Ecto neural progenitor cell (in vitro differentiated cells): ENCODE measurements at places on chromosomes 1 and 21.
A peak's percentile ranks its signal among the peaks of the same experiment; 100 is the strongest.

- DNase-seq = no peak
Observed at GRCh38 chr1:186094172-186094571, 280.9 kb downstream of the TPR start.

- DNase-seq = no peak
Observed at GRCh38 chr1:207328004-207328403, 6.5 kb downstream of the CD55 start.

- DNase-seq = no peak
Observed at GRCh38 chr1:152517237-152517811, 3.0 kb downstream of the CRCT1 start.

DNA sequence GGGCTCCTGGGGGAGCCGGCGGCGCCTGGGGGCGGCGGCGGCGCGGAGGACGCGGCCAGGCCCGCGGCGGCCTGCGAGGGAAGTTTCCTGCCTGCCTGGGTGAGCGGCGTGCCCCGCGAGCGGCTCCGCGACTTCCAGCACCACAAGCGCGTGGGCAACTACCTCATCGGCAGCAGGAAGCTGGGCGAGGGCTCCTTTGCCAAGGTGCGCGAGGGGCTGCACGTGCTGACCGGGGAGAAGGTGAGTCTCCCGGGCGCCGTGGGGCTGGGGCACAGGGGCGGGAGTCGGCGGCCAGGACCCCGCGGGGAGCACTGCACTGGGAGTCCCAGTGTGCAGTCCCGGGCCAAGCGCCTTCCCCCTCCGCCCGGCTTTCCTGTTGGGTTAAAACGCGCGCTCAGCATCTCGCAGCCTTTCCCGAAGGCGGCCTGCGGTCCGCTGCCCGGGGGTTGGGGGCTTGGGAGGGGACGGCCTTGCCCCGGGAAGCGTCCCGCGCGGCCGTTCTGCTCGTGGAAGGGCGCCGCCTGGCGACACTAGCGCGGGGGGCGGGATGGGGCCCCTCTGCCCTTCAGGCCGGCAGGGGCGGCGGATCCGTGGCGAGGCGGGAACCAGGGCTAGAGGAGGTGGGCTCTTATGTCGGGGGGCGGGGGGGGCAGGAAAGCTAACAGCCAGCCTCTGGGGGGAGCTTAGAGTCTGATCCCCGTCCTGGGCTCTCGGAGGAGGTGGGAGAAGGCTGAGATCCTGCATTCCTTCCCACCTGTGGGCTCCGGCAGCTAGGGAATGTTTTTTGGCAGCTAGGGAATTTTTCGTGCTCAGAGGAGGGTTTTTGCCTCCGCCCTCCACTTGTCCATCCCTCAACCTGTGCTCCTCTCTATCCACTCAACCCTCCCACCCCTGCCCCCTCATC, 1.1 kb downstream of the HUNK start:
- peak; percentile 86 for DNase-seq

DNA sequence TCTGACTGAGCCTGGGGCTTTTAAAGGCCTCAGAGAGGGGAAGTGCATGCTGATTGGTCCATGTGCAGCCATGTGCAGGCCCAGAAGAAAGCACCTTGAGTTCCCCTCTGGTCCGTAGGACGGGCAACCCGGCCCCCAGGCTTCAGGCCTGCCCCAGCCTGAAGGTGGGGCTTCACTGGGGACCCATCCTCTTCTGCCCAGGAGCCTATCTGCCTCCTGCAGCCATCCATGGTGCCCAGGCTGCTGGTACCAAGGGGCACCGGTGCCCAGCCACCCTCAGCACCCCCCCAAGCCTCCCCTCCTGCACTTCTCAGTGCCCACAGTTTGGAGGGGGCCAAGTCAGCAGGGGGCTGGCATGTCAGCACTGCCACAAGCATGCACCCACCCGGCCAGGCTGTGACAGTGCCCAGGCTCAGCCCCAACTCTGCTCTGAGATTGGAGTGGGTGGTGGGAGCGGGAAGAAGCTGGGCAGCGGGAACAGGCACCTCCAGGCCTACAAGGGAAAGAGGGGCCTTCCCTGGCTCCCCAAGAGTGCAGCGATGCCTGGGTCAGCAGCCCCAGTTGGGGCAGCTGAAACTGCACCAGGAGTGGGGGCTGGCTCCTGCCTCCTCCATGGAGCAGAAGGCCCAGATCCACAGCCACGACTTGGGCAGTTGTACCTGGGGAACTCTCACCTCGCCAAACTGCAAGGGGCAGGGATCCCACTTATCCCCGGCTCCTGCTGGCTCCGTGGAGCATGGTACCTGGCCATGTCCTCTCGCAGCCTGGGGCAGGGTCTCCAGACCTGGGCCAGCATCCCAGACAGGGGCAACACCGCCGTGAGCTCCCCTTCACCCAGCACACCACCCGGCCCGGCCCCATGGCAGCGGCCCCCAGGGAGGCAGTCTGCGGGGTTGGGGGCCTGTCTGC, 11.7 kb downstream of the COL6A2 start:
- DNase-seq = no peak

DNA sequence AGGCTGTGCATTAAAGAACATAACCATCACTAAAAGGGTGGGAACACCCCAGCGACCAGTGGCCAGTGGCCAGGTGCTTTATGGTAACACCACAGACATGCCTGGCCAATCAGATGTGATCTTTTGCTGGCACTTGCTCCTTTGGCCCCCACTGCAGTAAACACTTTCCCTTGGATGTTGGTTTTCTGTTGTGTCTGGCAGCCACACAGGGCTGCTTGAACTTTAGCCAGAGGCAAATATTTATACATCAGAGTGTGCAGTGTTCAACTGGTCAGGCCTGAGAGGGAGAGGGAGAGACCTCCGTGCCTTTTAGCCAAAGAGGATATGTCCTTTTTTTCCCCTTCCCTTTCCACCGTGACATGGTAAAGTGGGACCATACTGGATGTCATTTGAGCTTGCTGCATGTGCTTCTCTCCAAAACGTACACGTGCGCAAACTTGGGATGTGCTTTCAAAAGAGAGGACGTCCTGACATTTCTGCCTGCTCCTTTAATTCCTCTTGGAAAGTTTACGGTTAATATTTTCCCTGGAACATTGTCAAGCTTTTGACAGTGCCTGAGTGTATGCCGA, 101.2 kb downstream of the NFIA start:
- no peak for DNase-seq

DNA sequence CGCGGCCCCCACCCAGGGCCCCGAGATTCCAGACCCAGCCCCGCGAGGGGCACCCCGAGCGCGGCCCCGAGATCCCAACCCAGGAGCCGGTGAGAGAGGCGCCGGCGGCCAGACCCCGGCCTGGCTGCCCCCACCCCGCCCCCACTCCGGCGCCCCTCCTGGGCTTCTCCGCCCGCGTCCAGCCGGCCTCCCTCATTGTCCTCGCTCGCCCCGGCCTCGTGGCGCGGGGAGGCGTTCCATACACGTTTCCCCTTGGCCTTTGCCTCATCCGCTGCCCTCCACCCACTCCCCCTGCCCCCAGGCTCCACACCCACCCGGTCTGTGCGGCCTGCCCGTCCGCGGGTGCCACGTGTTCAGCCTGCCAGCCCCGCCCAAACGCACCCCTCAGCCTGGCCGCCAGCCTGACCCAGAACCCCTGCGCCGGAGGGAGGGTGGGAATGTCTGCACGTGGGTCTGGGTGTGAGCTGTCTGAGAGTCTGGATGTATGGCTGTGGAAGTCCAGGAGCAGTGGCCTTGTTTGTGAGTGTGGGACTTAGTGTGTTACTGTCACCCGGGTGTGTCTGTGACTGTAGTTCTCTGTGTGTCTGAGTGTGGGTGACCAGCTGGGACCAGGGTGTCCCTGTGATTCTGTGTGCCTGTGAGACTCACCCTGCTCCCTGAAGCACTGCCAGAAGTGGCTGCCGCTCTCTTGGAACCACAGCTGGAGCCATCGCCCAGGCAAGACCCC, 681 bp downstream of the B4GALT2 start:
- DNase-seq = peak; percentile 71

GRCh38 chr1:247402120-247402675, 13.8 kb upstream of the NLRP3 start:
- no peak for DNase-seq

DNA sequence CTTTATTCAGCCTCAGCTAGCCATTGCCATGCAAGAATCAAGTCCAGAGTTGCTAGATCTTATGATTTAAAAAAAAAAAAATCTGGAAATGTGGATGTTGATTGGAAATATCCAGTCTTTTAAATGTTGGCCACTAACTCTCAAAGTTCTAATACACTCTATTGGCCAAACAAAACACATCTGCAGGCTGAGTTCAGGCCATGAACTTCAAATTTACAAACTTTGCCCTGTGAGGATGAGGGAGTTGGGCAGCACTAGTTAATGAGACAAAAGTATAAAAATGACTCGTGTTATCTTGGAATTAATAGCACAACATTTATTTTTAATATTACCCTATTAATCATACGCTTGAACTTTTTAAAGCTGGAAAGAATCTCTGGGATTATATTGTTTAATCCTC, 432.3 kb downstream of the PLPP3 start:
- no peak for DNase-seq

GRCh38 chr1:168086438-168086837, 50.3 kb downstream of the GPR161 start:
- DNase-seq = no peak

GRCh38 chr1:114488739-114489138, 22.3 kb downstream of the TRIM33 start:
- DNase-seq = no peak

DNA sequence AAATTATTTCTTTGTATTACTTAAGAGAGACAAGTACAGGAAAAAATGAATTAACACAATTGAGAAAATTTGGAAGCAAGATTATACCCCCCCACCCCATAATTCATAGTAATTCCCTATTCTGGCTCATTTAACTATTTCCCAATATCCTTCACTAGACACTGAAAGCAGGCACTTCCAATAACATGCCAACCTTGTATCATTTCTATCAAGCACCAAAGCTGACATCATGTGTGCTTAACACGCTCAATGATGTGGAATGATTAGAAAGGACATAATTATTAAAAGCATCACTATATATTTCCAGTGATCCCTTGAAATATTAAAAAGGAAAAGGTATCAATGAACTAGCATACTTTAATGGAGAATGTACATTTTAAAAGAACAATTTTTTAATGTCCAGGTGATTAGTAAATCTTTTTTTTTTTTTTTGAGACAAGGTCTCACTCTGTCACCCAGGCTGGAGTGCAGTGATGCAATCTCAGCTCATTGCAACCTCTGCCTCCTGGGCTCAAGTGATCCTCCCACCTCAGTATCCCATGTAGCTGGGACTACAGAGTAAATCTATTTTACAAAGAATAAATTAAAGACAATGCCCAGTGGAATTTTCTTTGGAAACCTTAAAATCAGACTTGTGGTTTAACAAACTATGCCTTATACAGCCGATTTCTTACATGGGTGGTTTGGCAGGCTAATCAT, 443.9 kb downstream of the DSCAM start:
- DNase-seq = no peak

- DNase-seq = peak; percentile 85
Observed at GRCh38 chr1:156623946-156624813, 5.0 kb downstream of the HAPLN2 start.

DNA sequence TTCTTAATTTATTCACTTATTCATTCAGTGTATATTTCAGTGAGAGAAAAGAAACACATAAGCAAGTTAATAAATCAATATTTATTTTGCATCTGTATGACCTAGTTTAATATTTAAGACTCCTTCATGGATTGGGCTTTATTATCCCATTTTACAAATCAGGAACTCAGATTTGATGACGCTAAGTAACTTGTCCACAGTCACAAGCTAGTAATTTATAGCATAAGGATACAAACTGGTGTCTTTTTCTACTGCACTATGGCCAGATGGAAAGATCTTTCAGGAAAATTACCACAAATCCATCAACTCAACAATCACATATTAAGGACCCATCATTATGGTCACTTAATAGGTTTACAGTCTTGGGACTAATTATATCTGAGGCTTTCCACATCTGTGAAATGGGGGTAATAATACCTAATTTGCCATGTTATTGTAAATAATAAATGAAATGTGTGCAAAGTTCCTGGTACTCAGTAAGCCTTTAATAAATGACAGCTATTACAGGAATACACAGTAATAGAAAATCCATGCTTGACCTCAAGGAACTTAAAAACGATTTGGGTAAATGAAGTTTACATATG, 13.3 kb downstream of the CDKN2C start:
- DNase-seq = no peak

DNA sequence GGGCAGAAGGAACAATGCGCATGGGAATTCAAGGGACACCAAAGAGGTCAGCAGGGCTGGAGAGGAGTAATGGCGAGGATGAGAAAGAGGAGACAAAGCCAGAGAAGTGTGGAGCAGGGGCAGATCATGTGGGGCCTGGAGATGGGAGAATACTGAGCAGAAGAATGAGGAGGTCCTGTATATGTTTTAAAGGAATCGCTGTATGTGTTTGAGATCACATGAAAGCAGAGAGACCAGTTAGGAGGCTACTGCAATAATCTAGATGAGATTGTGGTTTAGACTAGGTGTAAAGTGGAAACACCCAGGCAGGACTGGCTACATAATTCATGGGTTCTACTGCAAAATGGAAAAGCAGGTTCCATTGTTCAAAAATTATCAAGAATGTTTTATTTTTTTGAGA, 33.3 kb upstream of the SLC30A10 start:
- no peak for DNase-seq

GRCh38 chr1:163928651-163929050, 606.9 kb downstream of the NUF2 start:
- no peak for DNase-seq

- DNase-seq = no peak
Observed at GRCh38 chr1:151106894-151107293, 36.3 kb downstream of the GABPB2 start.

DNA sequence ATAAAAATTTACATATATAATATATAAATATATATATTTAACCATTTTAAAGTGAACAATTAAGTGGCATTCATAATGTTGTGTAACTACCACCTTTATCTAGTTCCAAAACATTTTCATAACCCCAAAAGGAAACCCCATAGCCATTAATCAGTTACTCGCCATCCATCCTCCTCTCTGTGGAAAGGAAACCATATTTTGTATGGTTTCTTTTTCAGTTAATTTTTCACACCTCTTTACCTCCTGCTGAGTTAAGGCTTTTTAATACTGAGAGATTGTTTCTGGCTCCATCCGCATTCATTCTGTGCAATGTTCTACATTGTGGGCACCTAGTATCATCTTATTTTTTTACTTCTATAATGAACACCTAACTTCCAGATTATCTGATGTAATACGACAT, 512.1 kb downstream of the LMO4 start:
- no peak for DNase-seq

GRCh38 chr1:220726634-220727033, 21.5 kb upstream of the MTARC2 start:
- no peak for DNase-seq

GRCh38 chr21:28224191-28224726, 768.4 kb downstream of the LTN1 start:
- DNase-seq = no peak
